ENCODE measurements at places on chromosomes 6 and 20. TPM values are rescaled to one million over a fixed set of nuclear protein-coding genes. Genes with fewer than 3 reads are reported as not detected.
A peak's percentile ranks its signal among the peaks of the same experiment; 100 is the strongest.

DNA sequence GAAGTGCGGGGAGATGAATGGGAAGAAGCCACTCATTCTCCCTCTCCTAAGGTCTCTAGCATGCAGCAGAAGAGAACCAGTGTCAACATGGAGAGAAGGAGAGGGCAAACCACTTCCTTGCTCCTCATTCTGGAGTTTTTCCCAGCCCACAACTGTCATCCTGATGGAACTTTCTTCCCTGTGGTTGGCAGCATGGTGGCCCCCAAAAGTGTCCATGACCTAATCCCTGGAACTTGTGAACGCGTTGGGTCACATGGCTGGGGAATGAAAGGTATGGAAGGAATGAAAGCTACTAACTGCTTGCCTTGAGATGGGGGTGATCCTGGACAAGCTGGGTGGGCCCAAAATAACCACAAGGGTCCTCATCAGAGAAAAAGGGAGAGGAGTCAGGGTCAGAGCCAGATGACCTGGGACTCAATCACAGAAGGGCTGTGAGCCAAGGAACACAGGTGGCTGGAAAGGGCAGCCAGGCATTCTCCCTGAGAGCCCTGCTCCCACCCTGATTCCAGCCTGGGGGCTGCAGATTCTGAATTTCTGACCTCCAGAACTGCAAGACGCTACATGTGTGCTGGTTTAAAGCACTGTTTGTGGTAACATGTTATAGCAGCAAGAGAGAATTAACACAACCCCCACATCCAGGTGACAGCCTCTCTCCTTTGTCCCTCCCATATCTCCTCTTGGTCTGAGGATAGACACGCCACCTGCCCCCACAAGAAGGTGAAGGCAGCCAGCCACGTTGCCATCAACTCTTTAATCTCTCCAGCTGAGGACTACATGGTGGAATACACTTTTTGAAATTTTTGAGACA, 63.2 kb downstream of the PYGB start:
- no peaks in the 10 kb centered on the region for H3K27me3 ChIP-seq
- DNase-seq, result no peak
- H3K4me3 ChIP-seq, result no peak overlapping the region
- peaks cover 16% of the 10 kb centered on the region for H3K4me1 ChIP-seq
- H3K27ac ChIP-seq, result peak overlapping the region; percentile 96
- H3K36me3 ChIP-seq, result peaks cover 46% of the 10 kb centered on the region

GRCh38 chr6:50699051-50699775, 14.1 kb upstream of the TFAP2D start:
- H3K36me3 ChIP-seq, result no peaks in the 10 kb centered on the region
- DNase-seq, result no peak
- H3K27me3 ChIP-seq, result no peaks in the 10 kb centered on the region

- H3K27ac ChIP-seq, result no peak overlapping the region
- no peaks in the 10 kb centered on the region for H3K4me1 ChIP-seq
- H3K4me3 ChIP-seq, result no peak overlapping the region
- H3K27me3 ChIP-seq, result no peaks in the 10 kb centered on the region
Measured at GRCh38 chr6:2439632-2440031, 194.2 kb upstream of the GMDS start.

DNA sequence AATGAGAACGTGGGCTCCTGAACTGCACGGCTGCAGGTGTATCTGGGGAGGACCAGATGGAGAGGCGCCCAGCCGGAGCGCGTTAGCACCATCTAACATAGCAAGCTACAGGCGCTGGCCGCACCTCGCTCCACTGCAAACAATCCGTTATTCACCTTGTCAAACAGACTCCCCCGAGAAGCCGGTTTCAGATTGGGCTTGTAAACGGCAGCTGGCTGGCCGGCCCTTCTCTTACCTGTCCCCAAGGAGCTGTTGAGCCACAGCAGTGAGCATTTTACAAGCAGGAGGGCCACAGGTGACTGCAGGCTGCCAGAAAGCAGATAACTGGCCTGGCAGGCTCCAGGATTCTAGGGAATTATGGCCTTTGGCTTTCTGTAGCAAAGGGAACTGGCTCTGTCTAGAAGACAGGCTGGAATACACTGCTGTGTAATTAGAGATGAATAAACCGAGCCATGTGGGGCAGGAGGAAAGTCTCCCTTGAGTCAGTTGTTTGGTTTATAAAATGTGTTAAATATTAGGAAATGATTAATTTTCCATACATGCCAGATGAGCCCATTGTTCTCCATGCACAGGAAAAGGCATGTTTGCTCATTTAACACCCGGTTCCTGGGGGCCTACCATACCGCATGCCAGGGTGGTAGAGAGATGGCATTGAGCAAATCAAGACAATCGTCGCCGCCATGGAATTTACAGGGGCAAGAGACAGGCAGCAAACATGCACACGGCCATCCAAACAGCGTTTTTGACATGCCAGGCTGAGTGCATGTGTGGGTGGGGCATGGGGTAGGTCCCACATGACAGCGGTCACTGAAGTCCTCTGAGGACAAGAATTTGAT, 159.3 kb downstream of the NFATC2 start:
- no peaks in the 10 kb centered on the region for H3K27me3 ChIP-seq
- H3K27ac ChIP-seq, result no peak overlapping the region
- H3K4me1 ChIP-seq, result no peaks in the 10 kb centered on the region
- H3K36me3 ChIP-seq, result no peaks in the 10 kb centered on the region
- DNase-seq, result peak; percentile 60

DNA sequence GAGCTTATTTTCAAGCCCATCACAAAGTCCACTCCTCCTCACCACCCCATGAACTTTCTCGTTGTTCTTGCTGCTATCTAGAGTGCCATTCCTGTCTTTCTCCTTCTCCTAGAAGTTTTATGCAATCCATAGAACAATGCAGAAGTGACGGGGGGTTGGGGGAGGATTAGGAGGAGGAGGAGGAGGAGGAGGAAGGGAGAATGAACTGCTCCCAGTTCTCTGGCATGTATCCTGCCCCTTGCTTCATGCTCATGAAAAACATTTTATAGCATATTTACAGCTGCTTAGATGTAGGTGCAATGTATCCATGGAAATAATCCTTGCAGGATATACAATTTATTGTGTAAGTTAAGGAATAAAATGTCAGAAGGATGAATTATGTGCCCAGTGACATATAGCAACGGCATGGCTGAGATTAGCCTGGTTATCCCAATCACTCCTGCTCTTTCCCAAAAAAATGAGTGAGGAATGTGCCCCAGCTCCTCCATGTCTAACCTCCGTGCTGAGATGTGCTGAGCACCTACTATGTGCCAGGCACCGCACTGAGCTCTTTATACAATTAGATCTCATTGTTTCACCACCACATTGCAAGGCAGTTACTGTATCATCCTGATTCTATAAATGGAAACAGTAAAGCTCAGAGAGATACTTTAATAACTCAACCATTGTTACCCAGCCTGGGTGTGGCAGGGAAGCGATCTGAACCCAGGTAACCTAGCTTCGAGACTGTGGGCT, 41.6 kb upstream of the TFAP2C start:
- no peak for DNase-seq
- no peak overlapping the region for H3K27ac ChIP-seq
- H3K4me3 ChIP-seq, result no peak overlapping the region
- no peaks in the 10 kb centered on the region for H3K36me3 ChIP-seq
- no peaks in the 10 kb centered on the region for H3K27me3 ChIP-seq

GRCh38 chr20:6099819-6100218, 23.0 kb downstream of the FERMT1 start:
- no peak overlapping the region for H3K4me3 ChIP-seq
- no peaks in the 10 kb centered on the region for H3K27me3 ChIP-seq
- peaks cover 16% of the 10 kb centered on the region for H3K4me1 ChIP-seq
- H3K36me3 ChIP-seq, result no peaks in the 10 kb centered on the region

- no peak for DNase-seq
- no peak overlapping the region for H3K4me3 ChIP-seq
- no peaks in the 10 kb centered on the region for H3K36me3 ChIP-seq
- H3K27me3 ChIP-seq, result peaks cover 5% of the 10 kb centered on the region
- no peaks in the 10 kb centered on the region for H3K4me1 ChIP-seq
Measured at GRCh38 chr20:1565461-1565860, 8.0 kb upstream of the SIRPD start.

SAMD5 gene
- 0.67 TPM for polyA plus RNA-seq

DNA sequence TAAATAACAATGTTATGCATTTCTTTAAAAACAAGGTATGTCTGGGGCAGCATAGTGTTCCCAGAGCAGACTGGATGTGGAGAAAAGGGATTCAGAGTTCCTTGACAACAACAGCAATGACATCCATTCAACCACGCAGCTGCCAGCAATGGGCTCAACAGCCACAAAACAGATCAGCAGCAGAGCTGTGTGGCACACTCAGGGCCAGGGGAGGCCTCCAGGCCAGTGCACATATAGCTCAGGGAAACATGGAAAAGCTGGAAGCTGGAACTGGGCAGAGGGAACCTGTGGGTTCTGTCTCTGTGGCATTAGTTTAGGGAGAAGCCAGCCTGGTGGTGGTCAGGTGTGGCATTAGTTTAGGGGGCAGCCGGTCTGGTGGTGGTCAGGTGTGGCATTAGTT, 148.3 kb downstream of the SMOC2 start:
- H3K27me3 ChIP-seq, result no peaks in the 10 kb centered on the region
- no peak for DNase-seq
- no peaks in the 10 kb centered on the region for H3K4me1 ChIP-seq
- no peaks in the 10 kb centered on the region for H3K36me3 ChIP-seq

DNA sequence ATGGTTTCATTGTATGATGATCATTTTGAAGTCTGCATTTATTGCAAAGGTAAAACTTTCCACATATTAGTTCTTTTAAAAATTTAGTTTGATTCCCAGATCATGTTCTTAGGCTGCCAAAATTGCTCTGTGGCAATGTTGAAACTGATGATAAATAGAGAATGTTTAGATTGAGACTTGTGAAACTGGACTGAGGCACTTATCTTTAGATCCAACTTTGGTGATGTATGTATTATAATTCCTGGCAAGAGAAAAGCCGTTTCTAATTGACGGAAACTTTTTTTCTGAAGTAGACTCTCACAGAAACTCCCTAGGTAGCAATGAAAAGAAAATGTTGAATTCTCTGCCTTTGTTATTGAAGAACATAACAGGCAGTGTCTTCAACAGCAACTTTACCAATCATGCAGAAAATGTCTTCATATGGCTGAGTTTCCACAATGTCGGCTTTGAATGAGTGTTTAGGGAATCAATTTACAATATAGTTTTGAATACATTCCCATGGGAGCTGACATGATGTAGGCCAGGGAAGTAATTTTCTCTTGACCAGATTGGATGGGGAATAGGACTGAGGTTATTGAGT, 456.2 kb downstream of the CD109 start:
- no peak for DNase-seq
- H3K27ac ChIP-seq, result no peak overlapping the region
- no peaks in the 10 kb centered on the region for H3K4me1 ChIP-seq
- no peak overlapping the region for H3K4me3 ChIP-seq
- H3K36me3 ChIP-seq, result no peaks in the 10 kb centered on the region

DNA sequence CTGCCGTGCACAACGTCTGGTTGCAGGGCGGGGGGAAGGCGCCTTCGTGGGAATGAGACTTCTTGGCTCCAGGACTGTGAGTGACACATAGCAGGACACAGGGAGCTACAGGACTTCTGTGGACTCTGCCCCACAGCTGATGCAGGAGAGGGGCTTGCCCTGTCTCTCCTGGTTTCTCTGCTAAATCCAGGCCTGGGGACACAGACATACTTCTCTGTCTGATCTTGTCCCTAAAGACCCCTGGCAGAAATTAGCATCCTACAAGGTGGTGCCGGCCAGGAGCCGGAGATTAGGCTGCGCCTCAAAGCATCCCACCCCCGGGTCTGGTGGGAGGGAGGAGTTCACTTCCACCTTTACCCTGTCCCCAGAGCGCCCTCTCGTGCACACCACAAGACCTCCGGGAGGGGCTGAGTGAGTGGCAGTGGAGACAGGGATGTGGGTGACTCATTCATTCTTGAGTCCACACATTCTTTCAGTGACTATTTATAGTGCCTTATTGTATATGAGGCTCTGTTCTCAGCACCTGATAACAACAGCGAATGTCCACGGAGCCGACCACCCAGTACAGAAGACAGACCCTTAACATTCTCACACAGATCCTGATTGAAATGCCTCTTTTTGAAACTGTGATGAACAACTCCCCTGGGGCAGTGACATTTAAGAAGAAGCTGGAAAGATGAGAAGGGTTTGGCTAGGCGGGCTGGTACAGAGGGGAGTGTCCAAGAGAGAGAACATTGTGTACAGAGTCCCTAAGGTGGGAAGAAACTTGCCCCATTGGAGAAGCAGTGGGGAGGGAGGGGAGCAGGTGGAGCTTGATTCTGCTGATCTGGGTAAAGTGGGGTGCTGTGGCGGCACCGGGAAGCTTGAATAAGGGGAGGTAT, 39.0 kb downstream of the GMPR start:
- peaks cover 2% of the 10 kb centered on the region for H3K4me1 ChIP-seq
- no peaks in the 10 kb centered on the region for H3K36me3 ChIP-seq
- peak overlapping the region; percentile 87 for H3K27ac ChIP-seq
- DNase-seq, result peak; percentile 90
- no peaks in the 10 kb centered on the region for H3K27me3 ChIP-seq

DNA sequence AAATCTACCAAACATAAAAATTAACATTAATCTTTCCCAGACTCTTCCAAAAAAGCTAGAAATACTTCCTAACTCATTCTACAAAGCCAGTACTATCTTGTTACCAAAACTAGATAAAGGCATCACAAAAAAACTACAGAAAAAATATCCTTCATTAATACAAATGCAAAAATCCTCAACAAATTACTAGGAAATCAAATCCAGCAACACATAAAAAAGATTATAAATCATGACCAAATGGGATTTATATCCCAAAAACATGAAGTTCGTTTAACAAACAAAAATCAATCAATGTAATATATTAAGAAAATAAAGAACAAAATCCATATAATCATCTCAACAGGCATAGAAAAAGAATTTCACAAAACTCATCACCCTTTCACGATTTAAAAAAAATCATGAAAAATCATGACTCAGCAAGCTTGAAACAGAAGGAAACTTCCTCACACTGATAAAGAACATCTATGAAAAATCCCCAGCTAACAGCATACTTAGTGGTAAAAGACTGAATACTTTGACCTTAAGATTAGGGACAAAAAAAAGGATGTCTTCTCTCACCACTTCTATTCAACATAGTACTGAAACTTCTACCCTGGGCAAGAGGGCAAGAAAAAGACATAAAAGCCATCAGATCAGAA, 43.2 kb downstream of the RANBP9 start:
- no peak for DNase-seq
- peaks cover 2% of the 10 kb centered on the region for H3K36me3 ChIP-seq
- H3K4me3 ChIP-seq, result no peak overlapping the region

HEY2 gene
- polyA plus RNA-seq, result 3.8 TPM

DNA sequence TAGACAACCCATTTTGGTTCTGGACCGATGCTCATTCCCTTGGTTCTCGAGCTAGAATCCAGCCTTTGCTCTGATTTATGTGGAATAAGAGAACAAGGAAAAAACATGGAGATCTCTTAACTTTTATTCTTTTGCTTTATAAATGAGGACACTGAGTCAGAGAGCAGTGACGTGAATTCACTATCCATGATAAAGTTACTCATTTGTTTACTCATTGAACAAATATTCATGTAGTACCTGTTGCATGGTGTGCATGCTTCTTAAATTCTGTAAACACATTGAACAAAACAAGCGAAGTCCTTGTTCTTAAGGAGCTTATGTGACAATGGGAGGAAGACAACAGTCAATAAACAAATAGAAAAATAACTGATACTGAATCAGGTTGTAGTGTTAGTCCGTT, 56.9 kb downstream of the BMP2 start:
- DNase-seq, result no peak
- H3K4me3 ChIP-seq, result no peak overlapping the region
- H3K27me3 ChIP-seq, result no peaks in the 10 kb centered on the region

GRCh38 chr20:46209930-46210671, 92.0 kb downstream of the CD40 start:
- H3K4me1 ChIP-seq, result no peaks in the 10 kb centered on the region
- DNase-seq, result no peak
- H3K36me3 ChIP-seq, result no peaks in the 10 kb centered on the region
- H3K27me3 ChIP-seq, result peaks cover 2% of the 10 kb centered on the region
- no peak overlapping the region for H3K27ac ChIP-seq
- H3K4me3 ChIP-seq, result no peak overlapping the region
